ENCODE measurements at places on chromosomes 3 and 15.
A peak's percentile ranks its signal among the peaks of the same experiment; 100 is the strongest.

GRCh38 chr3:64214381-64215018, 10.8 kb downstream of the PRICKLE2 start:
- no peak for DNase-seq

- no peak for DNase-seq
Measured at GRCh38 chr3:12443781-12444522, 40.3 kb upstream of the TSEN2 start.

- DNase-seq: no peak
Measured at GRCh38 chr3:179739816-179740594, 87.2 kb downstream of the USP13 start.

- DNase-seq: peak; percentile 13
Measured at GRCh38 chr3:196966526-196967401, 1.9 kb downstream of the PIGZ start.

GRCh38 chr15:85024509-85025336, 43.1 kb downstream of the PDE8A start:
- no peak for DNase-seq

GRCh38 chr3:190608850-190609589, 95.1 kb downstream of the IL1RAP start:
- DNase-seq: no peak

DNA sequence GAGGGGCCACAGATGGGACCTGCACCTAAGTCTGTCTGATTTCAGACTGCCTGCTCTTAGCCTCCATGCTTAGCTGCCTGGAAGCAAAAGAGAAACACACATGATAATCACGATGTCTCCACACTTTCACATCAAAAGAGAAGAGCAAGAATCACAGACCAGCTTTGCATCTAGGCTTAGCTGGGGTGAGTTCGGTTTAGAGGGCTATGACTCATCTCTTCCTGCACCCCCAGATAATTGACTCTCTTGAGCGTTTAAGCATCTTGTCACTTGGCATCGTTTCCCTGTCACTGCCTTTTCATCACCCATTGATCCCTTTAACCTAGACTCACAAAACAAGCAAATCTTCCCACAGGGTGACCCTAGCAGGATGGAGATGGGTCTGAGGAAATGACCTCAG, 124.0 kb downstream of the NTRK3 start:
- DNase-seq: no peak
